ENCODE measurements at places on chromosomes 7 and 10.

- DNase-seq, result no peak
Measured at GRCh38 chr10:43949351-43949750, 300.7 kb upstream of the ZNF32 start.

- DNase-seq, result peak; percentile 45
Measured at GRCh38 chr7:29878081-29878688, 71.9 kb downstream of the WIPF3 start.

DNA sequence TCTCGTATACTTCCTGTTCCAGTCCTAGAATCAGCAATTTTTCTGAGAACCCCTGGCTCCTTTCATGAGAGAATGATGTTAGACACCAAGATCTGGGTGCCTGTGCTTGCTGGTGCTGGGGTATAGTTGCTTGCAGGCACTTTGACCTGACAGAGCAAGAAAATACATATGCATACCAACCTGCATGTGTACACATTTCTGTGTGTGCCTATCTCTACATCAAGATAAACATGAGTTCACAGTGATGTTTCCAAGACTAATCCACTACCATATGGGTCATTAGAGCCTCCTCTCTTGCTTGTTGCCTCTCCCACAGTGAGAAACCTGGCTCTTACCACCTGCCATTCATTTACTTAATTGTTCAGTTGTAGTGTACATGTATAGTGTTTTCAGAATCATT is 229.1 kb upstream of the IGFBP3 start:
- DNase-seq, result no peak

DNA sequence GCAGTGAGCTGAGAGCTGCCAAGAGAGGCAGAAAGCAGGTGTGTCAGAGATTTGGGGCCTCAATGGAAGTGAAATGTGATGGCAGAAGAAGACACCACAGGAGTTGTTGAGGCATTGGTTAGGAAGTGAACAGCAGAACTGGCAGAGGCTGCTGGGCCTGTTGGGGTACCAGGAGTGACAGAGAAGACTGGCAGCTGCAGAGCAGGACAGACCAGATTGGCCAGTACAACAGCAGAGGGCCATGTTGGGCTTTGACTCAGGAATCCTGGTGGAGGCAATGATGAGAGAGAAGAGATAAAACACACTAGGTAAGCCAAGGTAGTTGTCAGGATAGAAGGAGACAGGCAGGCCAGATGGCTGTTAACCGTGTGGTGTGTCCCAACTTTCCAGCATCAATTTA is 19.9 kb upstream of the HERPUD2 start:
- no peak for DNase-seq

DNA sequence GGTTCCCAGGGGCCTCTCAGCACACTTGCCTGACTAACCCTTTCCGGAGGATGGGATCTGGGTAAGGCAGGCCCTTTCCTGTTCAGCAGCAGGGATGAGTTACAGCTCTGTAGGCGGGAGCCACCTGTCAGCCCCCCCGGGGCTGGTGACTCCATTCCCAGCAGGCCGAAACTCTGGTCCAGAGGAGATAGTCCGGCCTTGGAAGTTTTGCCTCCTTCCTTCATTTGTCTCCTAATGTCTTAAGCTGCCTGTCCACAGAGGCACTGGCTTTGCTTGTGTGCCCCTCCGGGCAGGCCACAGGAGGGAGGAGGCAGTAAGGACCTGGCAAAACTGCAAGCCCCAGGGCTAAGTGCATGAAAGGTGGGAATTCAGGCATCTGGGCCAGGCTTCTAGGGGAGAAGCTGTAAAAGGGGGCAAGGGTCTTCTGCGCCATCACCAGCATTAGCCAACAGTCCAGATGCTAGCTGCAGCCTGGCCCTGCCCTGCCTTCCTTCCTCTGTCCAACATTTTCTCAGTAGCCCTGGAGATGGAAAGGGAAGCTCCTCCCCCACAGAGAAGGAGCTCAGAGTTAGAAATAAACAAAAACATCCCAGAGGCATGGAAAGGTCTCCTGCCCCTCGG is 1.2 kb downstream of the ADIRF start:
- no peak for DNase-seq

DNA sequence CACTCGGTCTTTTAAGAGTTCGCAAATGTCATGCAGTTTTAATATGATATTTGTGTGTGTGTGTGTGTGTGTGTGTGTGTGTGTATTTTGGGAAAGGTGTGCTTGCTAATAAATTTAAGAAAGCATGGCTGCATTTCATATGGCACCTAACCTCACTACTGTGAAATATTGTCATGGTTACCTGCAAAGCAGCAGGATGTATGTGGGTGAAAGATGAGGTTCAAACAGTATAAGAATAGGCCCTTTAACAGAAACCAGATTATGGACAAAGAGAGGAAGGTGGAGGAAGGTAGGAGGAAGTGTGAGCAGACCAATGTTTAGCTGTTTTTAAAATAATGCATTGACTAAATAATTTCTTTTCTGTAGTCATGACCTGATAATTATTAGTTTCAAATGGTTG is 73.5 kb upstream of the CACNA2D1 start:
- no peak for DNase-seq

- no peak for DNase-seq
Measured at GRCh38 chr10:118853916-118854315, 99.1 kb upstream of the CACUL1 start.

DNA sequence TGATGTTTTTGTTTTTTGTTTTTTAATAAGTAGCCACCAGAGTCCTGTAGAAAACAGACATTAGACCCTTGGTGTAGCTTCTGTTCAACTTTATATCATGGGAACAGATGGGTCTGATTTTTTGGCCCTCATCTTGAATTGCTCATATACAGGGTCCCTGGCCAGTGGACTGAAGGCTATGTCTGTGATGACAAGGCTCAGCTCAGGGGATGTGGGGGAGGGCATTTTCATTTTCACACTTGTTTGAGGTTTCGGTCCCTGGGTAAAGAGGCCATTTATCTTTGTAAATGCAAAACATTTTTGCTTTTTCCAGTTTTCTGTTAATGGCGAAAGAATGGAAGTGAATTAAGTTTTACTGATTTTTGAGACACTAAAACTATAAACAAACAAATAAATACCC is 257.6 kb upstream of the PHYHIPL start:
- no peak for DNase-seq

- DNase-seq, result no peak
Measured at GRCh38 chr10:944034-944831, 12.7 kb upstream of the LARP4B start.

DNA sequence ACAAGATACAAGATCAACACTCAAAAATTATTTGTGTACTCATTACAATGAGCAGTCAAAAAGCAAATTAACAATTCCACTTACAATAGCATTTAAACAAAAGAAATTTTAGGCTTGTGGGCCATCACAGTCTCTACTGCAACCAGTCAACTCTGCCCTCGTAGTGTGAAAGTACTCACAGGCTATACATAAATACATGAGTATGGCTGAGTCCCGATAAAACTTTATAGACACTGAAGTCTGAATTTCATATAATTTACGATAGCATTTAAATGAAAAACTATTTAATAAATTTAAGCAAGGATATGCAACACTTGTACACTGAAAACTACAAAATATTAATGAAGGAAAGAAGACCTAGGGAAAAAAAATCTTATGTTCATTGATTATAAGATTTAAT is 90.1 kb downstream of the ZNF33B start:
- no peak for DNase-seq

GRCh38 chr10:48655411-48656240 is 29.0 kb upstream of the WDFY4 start:
- no peak for DNase-seq

DNA sequence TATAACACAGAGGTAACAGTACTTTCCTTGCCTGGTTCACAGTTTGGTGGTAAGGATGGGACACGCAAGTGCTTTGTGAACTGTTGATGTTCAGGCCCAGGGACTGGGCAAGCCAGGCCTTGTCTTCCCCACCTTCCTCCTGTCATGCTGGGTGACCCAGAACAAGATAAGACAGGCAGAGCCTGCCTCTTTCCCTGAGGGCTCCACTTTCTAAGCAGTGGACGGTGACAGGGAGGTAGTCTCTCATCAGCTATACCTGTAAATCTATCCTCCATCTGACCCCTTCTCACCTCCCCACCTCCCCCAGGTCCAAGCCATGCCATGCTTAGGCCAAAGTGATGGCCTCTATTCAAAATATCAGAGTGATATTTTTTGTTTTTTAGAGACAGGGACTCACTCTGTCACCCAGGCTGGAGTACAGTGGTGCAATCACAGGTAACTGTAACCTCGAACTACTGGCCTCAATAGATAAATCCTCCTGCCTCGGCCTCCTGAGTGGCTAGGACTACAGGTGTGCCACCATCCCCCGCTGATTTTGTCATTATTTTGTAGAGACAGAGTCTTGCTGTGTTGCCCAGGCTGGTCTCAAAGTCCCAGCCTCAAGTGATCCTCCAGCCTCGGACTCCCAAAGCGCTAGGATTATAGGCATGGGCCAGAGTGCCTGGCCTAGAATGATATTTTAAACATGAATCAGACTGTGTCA is 42.8 kb downstream of the PDLIM1 start:
- DNase-seq, result no peak

DNA sequence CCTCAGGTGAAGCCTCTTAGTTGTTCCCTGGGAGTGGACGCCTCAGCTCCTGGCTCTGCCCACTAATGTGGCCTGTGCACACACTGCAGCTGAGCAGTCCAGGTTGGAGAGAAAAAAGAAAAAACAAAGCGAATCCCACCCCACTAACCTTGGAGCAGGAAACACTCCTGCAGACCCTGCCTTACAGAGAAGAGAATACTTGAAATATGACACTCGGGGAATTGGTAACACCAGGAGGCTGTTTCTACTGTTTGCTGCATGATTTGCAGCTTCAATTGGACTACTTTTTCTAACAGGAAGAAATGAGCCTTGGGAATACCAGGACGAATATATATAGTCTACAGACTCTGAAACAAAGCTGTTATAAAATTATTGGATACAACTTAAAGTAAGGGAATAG is 22.2 kb downstream of the CDHR3 start:
- DNase-seq, result no peak

DNA sequence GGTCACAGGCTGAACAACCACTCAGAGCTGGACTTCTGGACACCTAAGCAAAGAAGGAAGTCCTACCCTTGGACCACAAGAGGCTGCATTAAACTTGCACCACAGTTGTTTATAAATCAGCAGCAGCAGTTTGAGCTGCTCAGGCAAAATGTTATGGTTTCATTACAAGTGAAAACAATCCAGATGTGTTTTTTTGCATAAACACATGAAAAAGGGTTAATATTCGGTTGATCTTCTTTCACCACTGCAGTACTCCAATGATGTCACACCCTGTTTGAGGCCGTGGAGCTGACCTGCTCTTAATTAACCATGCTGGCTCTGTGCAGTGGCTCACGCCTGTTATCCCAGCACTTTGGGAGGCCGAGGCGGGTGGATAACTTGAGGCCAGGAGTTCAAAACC is 490.8 kb upstream of the CELF2 start:
- no peak for DNase-seq

GRCh38 chr10:78263521-78263988 is 229.9 kb downstream of the RPS24 start:
- DNase-seq, result no peak

DNA sequence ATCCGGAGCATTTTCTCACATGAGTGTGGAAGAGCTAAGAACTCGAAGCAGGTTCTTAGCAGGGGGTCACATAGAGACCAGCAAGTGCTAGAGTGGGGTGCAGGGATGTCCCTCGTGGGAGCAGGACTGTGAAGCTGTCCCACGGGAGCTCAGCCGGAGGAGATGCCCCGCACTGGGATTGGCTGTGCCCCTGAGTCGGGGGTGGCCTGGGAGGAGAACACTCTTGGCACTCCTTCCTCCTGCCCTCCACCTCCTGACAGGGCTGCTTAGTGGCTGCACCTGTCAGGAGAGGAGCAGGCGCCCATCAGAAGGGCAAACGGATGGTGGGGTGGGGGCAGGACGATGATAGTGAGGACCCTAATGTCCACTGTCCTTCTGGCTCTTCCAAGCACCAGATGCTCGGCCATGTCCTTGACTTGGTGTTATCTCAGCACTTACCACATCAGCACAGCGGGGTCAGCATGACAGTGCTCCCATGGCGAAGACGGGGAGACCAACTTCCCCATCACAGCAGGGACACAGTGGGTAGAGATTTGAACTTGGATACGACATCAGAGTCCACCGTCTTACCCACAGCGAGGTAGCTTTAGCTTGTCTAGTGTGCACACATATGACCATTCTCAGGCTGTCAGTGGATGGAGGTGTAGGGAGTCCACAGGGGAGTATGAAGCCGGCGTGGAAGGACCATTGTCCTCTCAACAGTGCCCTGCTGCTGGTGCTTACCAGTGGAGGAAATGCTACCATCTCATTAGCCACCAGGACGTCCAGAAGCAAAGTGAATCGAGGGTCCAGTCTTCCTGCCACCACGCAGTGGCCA is 142.5 kb upstream of the SHH start:
- no peak for DNase-seq

GRCh38 chr10:132479024-132479602 is 58.5 kb upstream of the INPP5A start:
- DNase-seq, result no peak

- no peak for DNase-seq
Measured at GRCh38 chr7:35492451-35493175, 202.3 kb downstream of the HERPUD2 start.

DNA sequence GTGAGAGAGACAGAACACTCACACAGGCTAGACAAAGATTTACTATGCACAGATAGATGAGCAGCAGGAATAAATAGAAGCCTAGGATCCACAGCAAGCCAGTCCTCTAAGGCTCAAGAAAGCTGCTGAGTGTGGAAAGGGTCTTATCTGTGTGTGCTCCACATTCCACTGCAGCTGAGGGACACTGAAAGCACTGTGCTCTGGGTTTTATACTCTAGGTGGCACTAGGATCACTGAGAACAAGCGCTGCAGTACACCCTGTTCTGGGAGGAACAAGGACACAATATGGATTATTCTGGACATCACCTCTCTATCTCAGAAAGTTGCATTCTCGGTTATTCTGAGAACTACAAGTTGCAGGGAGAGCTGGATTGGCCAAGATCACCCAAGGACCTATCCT is 4.9 kb upstream of the KLHL7 start:
- DNase-seq, result no peak

DNA sequence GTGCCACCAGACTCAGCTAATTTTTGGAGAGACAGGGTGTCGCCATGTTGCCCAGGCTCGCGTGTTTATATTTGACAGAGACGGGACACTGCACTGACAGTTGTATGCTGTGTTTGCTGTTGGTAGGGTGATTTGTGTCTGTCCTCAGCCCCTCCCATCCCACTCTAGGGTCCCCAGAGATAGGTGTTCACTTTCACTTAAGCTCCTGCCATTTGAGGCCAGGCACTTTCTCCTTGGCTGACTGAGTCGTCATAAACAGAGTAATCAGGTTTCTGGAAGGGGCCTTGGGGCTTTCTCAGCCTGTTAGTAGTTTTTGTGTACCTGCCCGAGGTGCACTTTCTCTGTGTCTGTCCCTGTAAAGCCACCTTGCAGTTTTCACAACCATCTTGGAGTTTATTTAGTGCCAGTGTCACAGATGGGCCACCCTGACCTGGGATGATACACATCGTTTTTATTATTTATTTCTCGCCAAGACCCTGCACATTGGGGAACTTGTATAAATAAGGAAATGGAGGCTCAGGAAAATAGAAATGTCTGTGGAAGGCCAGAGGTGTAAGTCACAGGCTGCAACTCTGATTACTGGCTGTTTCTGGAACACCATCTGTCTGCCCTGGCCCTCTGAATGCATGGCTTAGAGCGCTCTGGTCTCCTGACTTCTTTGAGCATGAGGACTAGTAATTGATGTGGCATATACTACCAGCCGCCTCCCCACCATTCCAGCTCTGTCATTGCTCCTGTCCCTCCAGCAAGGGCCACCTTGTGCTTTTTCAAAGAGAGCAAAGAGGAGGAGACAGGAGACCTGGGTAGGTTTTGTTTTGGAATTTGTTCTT is 81.9 kb upstream of the PDCD4 start:
- DNase-seq, result no peak

Measured in NCI-H748 treated with DMSO at 0.1 percent for 48 hours (cell line).